Hepatocyte (in vitro differentiated cells): ENCODE measurements at places on chromosomes 3 and 15. TPM values are rescaled to one million over a fixed set of nuclear protein-coding genes. Genes with fewer than 3 reads are reported as not detected.
A peak's percentile ranks its signal among the peaks of the same experiment; 100 is the strongest.

DNA sequence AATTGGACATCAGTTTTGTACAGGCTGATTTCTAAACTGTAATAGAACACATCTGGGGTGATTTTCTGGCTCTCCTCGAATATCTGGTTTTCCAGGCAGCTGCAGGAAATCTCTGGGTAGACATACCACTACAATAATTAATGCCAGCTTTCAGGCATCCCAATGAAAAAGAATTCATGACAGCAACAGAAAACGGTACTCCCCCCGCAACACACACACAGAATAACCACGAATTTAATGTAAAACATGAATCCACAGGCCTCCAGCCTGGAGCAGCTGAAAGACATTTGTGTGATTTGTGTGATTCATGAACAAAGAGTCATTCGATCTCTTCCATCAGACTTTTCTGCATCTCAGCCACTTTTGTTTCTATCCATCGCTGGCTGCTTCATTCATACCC is 262.2 kb downstream of the MAGI1 start:
- DNase-seq = no peak

DNA sequence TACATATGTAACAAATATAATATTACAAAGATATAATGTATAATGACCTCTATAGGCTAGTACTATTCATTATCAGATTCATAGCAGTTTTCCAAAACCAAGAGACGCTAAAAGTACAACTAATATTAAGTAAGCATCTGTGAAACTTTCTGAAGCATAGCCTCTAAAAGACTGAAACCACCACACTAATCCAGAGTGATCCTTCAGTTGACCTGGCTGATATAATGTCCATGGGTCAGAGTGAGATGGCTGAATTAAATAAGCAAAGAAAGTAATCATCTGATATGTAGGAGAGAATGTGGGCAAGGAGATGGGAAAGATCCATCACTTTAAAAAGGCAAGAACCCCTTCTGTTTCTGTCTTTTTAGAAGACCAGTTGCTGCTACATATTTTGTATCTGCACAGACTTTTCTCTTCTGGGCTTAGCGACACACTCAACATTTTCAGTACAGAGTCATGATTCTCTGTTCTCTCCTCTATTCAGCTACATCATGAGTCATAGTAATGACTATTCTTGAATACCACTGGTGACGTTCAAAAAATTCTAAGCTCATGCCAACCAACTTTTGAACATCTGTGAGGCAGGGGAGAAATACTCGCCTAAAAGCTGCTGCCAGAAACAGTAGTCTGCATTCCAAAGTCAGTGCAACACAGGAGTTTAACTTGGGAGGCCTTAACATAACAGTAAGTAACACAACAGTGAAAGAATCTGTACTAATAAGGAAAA is 149.6 kb downstream of the MAGI1 start:
- DNase-seq = peak; percentile 21

DNA sequence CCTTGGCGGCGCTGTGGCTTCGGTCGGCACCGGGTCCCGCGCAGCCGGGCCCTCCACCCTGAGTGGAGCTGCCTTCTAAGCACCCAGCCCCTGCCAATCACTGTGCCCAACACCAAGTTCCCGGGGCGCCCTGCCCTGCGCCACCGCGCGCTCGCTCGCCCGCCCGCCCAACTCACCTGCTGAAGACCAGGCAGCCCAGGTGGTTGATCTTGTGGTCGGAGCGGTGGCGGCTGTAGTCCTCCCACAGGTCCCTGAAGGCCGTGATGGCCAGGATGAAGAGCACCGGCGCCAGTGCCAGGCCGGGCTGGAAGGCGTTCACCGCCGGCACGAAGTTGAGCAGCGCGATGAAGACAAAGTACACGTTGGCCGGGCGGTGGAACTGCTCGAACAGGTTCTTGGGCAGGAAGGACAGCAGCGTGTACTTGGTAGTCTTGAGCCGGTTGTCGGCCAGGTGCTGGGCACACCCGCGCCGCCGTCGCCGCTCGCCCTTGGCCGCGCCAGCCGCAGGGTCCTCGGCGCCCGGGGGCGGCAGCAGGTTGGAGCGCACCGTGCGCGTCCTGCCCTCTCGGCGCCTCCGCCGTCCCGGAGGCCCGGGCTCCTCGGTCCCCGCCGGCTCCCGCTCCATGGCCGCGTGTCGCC is 536 bp downstream of the ATP10A start:
- peak; percentile 51 for DNase-seq

DNA sequence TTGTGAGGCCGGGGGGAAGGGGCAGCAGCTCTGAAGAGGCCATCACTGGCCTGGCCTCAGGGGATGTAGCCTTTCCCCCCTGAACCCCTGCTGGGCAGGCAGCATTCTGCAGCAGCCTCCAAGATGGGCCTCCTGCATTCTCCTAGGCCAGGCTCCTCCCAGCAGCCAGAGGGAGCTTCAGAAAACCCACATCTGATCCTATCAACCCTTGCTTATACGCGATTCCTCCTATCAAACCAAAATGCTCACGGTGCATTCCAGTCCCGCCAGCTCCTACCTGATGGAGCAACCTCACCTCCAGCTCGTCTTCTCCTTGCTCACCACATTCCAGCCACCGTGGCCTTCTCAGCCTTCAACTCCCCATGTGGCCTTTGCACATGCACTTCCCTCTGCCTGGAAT is 85.7 kb downstream of the MEGF11 start:
- DNase-seq = no peak

- no peak for DNase-seq
These were observed 40.7 kb upstream of the RSL24D1 start for GRCh38 chr15:55237219-55238130.

The GABRG3 gene
- 0.15 and 0.83 TPM in 2 replicates for polyA plus RNA-seq

The INSYN1 gene
- polyA plus RNA-seq = 1.9 and 8.1 TPM in 2 replicates

The GRAMD2A gene
- polyA plus RNA-seq = 4.6 and 7.9 TPM in 2 replicates

- DNase-seq = peak; percentile 44
These were observed 220.2 kb downstream of the SHQ1 start for GRCh38 chr3:72628065-72628464.

DNA sequence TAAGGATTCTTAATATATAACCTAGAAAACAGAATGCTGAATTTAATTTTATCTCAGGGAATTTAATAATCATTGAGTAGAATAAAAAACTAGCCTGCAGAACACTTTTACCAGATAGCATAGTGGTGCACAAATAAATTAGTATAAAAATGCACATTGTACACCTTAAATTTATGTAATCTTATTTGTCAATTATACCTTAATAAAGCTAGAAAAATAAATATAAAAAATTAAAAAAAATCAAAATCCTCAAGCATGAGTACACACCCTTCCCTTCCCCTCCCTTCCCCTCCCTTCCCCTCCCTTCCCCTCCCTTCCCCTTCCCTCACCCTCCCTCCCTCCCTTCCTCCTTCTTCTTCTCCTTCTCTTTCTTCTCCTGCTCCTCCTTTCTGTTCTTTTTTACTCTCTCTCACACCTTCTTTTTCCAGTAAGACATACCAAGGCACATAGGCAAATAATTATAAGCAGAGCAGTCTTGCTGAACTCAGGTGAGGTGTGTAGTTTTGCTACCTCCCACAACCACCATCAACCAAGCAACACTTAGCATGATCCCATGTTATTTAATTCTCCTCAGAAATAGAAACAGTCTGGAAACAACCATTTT is 1395.0 kb downstream of the ZPLD1 start:
- DNase-seq = no peak

- peak; percentile 5 for DNase-seq
These were observed 2.6 kb downstream of the SLC15A2 start for GRCh38 chr3:121896823-121897222.

- no peak for DNase-seq
These were observed 65.4 kb downstream of the TFRC start for GRCh38 chr3:196016485-196016884.

The ATP6V1A gene
- 50.4 and 62.3 TPM in 2 replicates for polyA plus RNA-seq

DNA sequence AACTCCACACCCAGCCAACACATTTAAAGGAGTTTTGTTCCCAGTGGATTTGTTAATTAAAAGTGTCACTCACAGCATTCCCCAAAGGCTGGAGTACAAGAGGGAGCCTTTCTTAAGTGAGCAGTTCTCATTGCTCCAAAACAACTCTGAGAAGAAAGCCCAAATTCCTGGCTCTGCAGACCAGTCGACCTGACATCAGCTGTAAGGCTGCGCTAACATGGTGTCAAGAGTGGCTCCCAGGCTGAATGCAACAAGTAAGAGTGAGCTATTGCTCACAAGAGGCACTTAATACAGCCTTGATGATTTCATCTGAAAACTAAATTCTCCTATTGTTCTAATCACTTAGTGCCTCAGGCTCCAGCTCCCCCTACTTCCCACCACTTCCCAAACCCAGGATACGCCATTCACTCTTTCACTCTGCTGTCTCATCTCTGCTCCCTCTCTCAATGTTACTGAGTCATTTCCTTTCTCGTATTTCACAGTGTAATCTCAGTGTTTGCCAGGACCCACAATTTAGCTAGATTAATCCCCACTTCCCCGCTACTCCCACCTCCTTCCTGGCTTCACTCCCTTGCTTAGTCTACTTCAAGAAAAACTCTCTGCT is 81.8 kb downstream of the WWTR1 start:
- DNase-seq = peak; percentile 59

DNA sequence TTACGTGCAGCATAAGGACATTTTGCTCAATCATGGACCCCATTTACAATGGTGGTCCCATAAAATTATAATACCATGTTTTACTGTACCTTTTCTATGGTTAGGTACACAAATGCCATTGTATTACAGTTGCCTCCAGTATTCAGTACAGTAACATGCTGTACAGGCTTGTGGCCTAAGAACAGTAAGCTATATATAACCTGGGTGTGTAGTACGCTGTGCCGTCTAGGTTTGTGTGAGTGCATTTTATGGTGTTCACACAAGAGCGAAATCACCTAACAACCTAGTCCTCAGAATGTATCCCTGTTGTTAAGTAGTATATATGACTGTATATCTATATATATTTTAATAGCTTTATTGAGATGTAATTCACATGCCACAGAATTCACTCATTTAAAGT is 12.5 kb downstream of the ASB7 start:
- DNase-seq = no peak

GRCh38 chr15:64800476-64800875 is 25.0 kb downstream of the PIF1 start:
- DNase-seq = no peak

DNA sequence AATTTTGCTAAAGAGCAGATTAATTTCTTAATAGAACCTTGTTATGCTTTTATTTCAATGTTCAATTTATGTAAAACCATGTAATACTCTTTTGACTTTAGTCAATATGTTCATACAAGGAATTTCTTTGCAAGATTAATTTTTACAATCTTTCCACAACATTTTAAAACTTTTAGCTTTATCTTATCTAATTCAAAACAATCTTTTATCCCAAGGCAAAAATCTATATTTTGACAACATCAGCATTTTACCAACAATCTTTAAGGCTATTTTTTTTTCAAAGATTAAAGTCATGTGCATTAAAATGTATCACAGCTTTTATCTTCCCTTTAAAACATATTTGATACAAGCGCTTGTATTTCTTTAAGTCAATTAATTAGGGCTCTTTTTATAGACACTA is 914.7 kb downstream of the PLOD2 start:
- DNase-seq = no peak

- DNase-seq = peak; percentile 42
These were observed at the start of gene GLDN for GRCh38 chr15:51341366-51342226. Gene GLDN, plus strand, starts transcription at chr15:51341655. Its CDS starts 30 bp downstream, at chr15:51341685.

The ZBED2 gene
- polyA plus RNA-seq = 0.66 and 1.5 TPM in 2 replicates

The PRKCD gene
- polyA plus RNA-seq = 18.6 and 23.6 TPM in 2 replicates

DNA sequence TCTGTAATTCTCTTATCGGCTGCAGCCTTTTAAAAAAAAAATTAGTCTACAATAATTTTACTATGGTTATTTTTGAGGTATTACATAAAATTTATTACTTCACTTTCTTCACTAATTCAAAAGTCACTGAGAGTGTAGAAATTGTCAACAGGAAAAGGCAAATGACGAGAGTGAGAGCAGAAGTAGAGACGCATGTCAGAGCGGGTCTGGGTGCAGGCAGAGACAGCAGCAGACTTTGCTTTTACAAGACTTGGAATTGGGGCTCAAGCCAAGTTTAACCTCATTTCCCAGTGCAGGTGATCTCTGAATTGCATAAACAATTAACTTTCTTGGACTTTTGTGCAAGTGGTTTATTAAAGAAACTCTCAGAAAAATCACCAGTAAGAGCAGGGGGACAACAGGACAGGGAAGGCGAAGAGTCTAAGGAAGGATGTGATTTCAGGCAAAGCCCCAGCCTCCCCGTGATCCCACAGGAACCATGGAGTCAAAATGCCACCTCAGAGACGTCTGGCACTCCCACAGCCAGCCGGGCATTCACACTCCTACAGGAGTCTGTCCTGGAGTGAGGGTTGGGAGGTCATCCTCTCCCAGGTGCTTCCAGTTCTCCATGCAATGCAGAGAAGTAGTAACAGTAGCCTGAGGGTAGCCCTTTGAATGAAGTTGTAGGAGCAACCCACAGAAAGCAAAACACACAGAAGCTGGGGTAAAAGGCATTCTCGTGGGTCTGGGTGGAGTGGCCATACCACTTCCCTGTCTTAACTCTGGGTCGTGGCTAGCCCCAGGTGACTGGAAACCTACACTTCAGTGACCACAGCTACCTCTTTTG is 274.0 kb upstream of the TGFBR2 start:
- DNase-seq = no peak

The PGBD4 gene
- 0.54 and 0.56 TPM in 2 replicates for polyA plus RNA-seq

- peak; percentile 47 for DNase-seq
These were observed 45.2 kb downstream of the CMC1 start for GRCh38 chr3:28286595-28286994.
